ENCODE measurements at places on chromosomes 16 and 17. TPM values are rescaled to one million over a fixed set of nuclear protein-coding genes. Genes with fewer than 3 reads are reported as not detected.

MGAT5B gene
- total RNA-seq, result 0.32 TPM

HSPB9 gene
- total RNA-seq, result not detected

MEOX1 gene
- 6.0 TPM for total RNA-seq

PITPNM3 gene
- 0.64 TPM for total RNA-seq

CCNF gene
- 26.8 TPM for total RNA-seq

CALCOCO2 gene
- total RNA-seq, result 93.7 TPM

HS3ST2 gene
- not detected for total RNA-seq

ALOX12B gene
- total RNA-seq, result not detected

TLCD3B gene
- total RNA-seq, result not detected

CCL11 gene
- not detected for total RNA-seq

CCL16 gene
- total RNA-seq, result not detected

CHRNB1 gene
- total RNA-seq, result 6.1 TPM

DNAI2 gene
- total RNA-seq, result not detected

CCL4 gene
- total RNA-seq, result not detected

SAMD14 gene
- total RNA-seq, result 5.8 TPM

PSME3 gene
- total RNA-seq, result 130 TPM

CHAD gene
- total RNA-seq, result not detected

SHCBP1 gene
- 31.5 TPM for total RNA-seq

CYBA gene
- 167 TPM for total RNA-seq

MYH2 gene
- total RNA-seq, result not detected

All from fibroblast of villous mesenchyme (primary cell).